ENCODE measurements at places on chromosomes 4 and X. TPM values are rescaled to one million over a fixed set of nuclear protein-coding genes. Genes with fewer than 3 reads are reported as not detected.

DNA sequence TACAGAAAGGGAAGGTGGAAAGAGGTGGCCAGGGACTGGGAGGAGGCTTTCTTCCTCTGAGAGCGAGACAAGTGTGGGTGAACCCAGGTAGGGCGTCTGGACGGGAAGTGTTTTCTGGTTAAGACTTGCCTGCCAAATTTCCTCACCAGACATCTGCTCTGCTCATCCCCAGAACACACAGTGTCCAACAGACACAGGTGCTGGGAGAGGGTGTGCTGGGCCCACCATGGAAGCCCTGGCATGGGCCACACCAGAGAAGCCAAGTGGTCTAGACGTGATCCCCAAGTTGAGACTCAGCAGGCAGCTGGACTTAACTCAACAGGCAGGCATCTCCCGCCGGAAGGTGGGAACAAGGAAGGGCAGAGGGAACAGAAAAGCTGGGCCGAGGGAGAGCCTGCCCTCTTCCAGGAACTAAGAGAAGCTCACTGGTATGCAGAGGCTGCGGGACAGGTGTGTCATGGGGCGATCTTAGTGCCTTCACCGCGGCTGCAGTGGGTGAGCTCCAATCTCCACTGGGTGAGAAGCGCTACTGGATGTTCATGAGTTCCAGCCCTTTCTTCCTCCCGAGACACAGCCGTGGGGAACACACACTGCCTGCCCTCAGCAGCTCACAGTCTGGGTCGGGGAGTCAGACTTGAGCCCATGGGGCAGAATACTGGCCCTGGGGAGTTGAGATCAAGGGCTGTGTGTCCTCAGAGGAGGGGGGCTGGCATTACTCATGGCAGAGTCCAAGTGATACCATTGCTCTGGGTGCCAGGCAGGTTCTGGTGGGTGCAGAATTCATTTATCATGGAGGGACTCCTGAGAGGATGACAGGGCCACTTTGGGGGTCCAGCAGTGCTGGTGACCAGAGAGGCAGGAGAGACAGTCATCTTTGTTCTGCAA, 110.2 kb downstream of the CPZ start:
- H3K27ac ChIP-seq: no peak overlapping the region
- no peaks in the 10 kb centered on the region for H3K27me3 ChIP-seq
- H3K4me1 ChIP-seq: no peaks in the 10 kb centered on the region
- H3K36me3 ChIP-seq: no peaks in the 10 kb centered on the region
- H3K4me3 ChIP-seq: no peak overlapping the region
- DNase-seq: no peak

- H3K27ac ChIP-seq: no peak overlapping the region
- no peak for DNase-seq
- no peaks in the 10 kb centered on the region for H3K4me1 ChIP-seq
Observed at GRCh38 chr4:181693517-181693916, 549.7 kb upstream of the TENM3 start.

DNA sequence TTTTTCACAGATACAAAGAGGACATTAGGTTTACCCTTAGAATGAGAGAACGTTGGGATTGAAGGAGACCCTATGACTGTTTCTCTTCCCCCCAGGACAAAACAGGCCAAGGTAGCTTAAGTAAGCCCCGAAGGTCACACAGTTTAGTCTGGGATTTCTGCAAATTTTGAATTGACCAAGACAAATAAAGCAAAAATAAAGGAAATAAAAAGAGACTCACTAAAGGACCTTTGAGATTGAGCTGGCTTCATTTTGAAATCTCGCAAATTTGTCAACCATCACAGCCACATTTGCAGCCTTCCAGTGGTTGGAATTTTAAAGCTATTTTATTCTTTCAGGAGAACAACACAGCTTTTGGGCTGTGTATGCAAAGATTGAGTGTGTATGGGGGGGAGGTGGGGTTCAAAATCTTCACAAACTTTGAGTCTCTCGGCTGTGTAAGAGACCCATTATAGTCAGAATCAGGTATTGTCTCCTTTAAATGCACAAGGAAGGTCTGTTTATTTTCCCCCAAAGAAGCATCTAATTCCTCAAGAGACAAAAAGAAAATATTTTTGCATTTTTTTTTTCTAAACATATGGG, 4.2 kb downstream of the TMSB4X start:
- H3K27me3 ChIP-seq: no peaks in the 10 kb centered on the region
- DNase-seq: no peak

DNA sequence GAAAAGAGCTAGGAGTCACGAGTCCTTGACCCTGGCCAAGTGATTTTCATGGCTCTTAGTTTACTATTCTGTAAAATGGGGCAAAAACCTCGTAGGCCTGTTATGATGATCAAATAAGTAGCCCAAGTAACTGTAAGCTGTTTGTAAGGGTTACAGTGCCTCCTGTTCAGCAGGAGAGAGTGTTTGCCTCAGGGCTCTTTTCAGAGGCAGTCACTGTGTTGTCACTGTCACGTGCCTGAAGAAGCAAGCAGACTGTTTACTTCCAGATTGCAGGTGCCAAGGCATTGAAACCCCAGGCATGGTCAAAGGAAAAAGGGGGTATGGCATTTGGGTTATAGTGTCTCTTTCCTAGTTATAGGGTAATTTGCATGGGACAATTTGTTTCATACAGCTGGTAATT, 4.5 kb downstream of the RAB39B start:
- H3K4me1 ChIP-seq: peaks cover 5% of the 10 kb centered on the region
- H3K36me3 ChIP-seq: no peaks in the 10 kb centered on the region
- H3K4me3 ChIP-seq: no peak overlapping the region
- no peak for DNase-seq
- H3K27me3 ChIP-seq: peaks cover 2% of the 10 kb centered on the region

DNA sequence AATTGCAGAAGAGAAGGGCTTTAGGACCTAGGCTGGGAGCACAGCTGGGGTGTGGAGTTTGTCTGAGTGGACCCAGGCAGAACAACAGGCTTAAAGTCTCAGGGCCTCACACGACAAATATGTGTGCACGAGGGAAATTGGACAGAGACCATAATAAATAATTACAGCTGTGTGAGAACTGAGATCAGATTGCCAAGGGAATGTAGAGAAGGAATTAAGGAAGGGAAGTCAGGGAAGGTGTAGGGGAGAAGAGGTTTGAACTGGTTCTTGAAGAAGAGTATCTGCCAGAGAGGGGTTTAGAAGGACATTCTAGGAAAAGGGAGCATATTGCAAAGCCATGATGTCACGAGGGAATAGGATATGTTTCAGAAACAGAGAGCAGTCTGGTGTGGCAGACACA, 120.7 kb upstream of the TSPAN5 start:
- no peak for DNase-seq
- peaks cover 5% of the 10 kb centered on the region for H3K4me1 ChIP-seq
- H3K4me3 ChIP-seq: no peak overlapping the region
- H3K27me3 ChIP-seq: no peaks in the 10 kb centered on the region
- H3K36me3 ChIP-seq: no peaks in the 10 kb centered on the region

- H3K4me1 ChIP-seq: no peaks in the 10 kb centered on the region
- H3K36me3 ChIP-seq: no peaks in the 10 kb centered on the region
- no peak overlapping the region for H3K27ac ChIP-seq
Observed at GRCh38 chrX:38768079-38768478, 33.2 kb upstream of the MID1IP1 start.

- no peaks in the 10 kb centered on the region for H3K27me3 ChIP-seq
- H3K36me3 ChIP-seq: no peaks in the 10 kb centered on the region
- no peak overlapping the region for H3K4me3 ChIP-seq
- no peak for DNase-seq
Observed at GRCh38 chrX:9149501-9150245, 115.7 kb upstream of the FAM9B start.

DNA sequence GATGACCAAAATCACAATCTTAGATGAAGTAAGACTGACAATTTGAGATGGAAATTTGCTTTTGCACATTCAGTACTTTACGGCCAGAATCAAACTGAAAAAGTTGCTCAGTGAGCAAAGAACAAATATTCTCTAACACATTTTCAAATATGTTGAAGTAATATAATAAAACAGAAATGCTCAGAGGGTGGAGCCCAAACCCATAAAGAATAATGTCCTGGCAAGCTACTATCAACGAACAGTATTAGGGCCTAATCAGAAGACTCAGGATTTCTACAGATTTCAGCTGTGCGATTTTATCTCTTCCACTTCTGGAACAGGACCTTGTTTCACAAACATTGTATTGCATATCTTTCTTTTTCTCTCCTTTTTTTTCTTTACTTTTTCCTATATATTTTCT, 505.0 kb downstream of the TECRL start:
- no peaks in the 10 kb centered on the region for H3K27me3 ChIP-seq
- no peak overlapping the region for H3K4me3 ChIP-seq
- no peak for DNase-seq
- H3K27ac ChIP-seq: no peak overlapping the region

DNA sequence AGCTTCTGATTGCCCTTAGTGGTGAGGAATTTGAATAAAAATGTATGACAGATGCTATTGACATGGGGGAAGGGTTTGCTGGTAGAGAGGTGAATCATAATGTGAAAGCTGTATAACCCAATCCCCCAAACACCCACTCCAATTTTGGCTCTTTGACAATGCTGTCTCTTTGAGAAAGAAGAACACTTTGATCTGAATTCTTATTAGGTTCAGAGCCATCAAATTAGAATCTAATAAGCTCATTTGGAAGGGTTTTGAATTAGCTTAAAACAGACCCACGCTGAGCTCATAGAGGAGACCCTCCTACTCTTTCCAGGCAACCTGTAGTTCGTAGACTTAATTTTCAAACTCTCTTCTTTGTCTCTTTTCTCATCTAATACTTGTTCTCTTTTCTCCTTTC, 416.6 kb upstream of the ARX start:
- H3K36me3 ChIP-seq: no peaks in the 10 kb centered on the region
- no peak for DNase-seq
- H3K4me3 ChIP-seq: no peak overlapping the region

DNA sequence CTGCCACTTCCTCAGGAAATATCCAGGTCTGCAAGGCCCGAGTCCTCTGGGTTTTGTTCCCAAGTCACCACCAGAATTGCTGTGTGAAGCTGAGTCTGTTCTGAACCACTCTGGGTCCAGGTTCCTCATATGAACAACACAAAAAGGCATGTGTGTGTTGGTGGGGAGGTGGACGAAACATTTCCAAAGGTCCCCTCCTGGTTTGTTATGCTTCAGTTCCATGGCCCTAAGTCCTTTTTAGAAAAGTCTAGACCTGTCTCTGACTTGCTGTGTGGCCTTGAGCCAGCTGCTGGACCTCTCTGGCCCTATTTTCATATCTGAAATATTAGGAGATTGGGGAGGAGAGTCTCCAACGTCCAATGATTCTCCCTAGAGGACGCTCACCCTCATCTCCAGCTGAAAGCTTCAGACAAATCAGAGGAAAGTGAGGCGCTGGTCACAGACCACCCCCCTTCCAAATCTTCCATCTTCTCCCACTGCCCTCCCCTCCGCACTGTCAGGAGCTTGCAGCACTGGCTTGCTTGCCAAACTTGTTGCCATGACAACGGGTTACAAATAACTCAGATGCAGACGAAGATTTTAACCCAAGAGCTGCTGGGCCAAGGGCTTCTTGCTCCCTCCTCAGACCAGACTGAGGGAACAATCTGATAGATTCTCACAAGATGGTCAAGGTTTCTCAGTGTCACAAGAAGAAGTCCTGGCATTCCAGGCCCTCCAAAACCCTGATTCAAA, 64.5 kb downstream of the SMC1A start:
- H3K36me3 ChIP-seq: no peaks in the 10 kb centered on the region
- H3K27ac ChIP-seq: no peak overlapping the region
- DNase-seq: no peak
- H3K4me1 ChIP-seq: no peaks in the 10 kb centered on the region
- no peaks in the 10 kb centered on the region for H3K27me3 ChIP-seq

DNA sequence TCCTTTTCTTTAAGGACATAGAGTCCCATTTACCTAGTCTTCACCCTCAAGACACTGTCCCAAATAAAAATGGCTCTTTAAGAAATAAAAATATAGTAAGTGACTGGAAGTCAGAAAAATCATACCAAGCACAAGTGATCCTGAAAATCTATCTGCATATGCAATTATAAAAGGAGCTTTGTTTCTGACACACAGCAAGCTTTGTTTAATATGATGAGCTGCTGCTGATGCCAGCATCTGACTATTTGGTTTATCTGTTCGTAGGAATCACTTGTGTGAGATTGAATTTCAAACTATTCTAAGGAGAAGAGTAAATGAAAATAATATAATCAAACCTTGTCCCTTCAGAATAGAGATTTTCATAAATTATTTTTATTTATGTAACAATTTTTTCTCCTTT, 332.4 kb downstream of the PCDH7 start:
- H3K27me3 ChIP-seq: no peaks in the 10 kb centered on the region
- no peak for DNase-seq
- no peak overlapping the region for H3K4me3 ChIP-seq

DNA sequence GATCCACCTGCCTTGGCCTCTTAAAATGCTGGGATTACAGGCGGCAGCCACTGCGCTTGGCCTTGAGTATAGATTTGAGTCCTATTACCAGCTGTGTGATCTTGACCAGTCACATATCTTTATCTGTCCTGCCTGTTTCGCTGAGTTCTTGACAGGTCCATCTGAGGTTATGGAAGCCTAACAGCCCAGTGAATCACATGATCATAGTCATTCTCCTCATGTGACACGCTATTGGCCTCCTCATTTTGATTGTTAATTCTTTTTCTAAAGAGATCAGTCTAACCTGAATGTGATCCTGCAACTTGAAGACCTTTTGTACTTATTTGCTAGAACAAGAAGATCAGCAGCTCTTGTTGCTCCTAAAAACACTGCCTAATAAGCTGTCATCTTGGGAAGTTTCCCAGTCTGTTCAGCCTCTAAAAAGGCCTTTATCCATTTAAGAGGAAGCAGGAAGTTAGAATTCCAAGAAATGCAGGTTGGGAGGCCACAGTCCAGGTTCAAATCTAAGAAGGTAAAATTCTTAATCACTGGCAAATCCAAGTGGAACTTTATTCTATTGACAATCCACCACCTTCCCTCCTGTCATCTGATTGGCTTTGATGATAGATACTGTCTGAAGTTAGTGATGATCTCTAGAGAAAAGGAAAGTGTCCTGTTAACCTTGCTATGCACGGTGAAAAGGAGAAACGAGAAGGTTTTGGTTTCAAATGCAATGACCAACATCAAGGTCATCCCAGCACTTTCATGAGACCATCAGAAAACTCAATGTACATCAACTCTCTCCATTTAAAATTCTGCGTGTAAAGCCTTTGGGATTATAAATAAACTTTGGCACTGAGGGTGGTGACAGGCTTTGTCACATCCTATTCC, 86.9 kb downstream of the CHRNA9 start:
- no peak overlapping the region for H3K4me3 ChIP-seq
- no peaks in the 10 kb centered on the region for H3K36me3 ChIP-seq
- H3K27ac ChIP-seq: no peak overlapping the region
- no peaks in the 10 kb centered on the region for H3K27me3 ChIP-seq
- no peaks in the 10 kb centered on the region for H3K4me1 ChIP-seq

GRCh38 chr4:105650190-105650589, 58.3 kb downstream of the INTS12 start:
- no peak for DNase-seq
- no peaks in the 10 kb centered on the region for H3K27me3 ChIP-seq
- H3K4me1 ChIP-seq: no peaks in the 10 kb centered on the region
- no peak overlapping the region for H3K4me3 ChIP-seq
- no peaks in the 10 kb centered on the region for H3K36me3 ChIP-seq

The KLHL4 gene
- 27.6 TPM for total RNA-seq

The MAGEA11 gene
- total RNA-seq: not detected

The TMEM165 gene
- 54.6 TPM for total RNA-seq

The RTL5 gene
- total RNA-seq: 11.0 TPM
